ENCODE measurements at places on chromosomes 12 and 14. TPM values are rescaled to one million over a fixed set of nuclear protein-coding genes. Genes with fewer than 3 reads are reported as not detected.

Gene TSHR
- not detected for total RNA-seq

Gene NANOG
- total RNA-seq = not detected

Gene MYH6
- not detected for total RNA-seq

Gene RNU6-8
- total RNA-seq = not detected

Gene RESF1
- 14.8 TPM for total RNA-seq

Gene GRIN2B
- total RNA-seq = under 0.01 TPM

Gene FAM186B
- 0.09 TPM for total RNA-seq

Gene FGF6
- not detected for total RNA-seq

Gene PRH2
- total RNA-seq = 0.28 TPM

Gene PROX2
- not detected for total RNA-seq

Gene YARS2
- total RNA-seq = 32.7 TPM

Gene ALDH1L2
- 80.1 TPM for total RNA-seq

Gene PMEL
- total RNA-seq = not detected

Gene ACTN1
- 1,122 TPM for total RNA-seq

Gene RAPGEF3
- 6.1 TPM for total RNA-seq

Gene PPP2R5C
- total RNA-seq = 64.4 TPM

Gene TAS2R42
- not detected for total RNA-seq

Gene TMEM121
- total RNA-seq = 6.7 TPM

Gene LTB4R
- total RNA-seq = 0.78 TPM

Gene SYCP3
- 0.32 TPM for total RNA-seq

Gene GALNT8
- not detected for total RNA-seq

Gene CACNA1C
- total RNA-seq = 2.5 TPM

Gene RNU4-1
- under 0.01 TPM for total RNA-seq

Gene TMTC1
- total RNA-seq = 8.9 TPM

Gene SERPINA12
- not detected for total RNA-seq

Gene KRT72
- total RNA-seq = not detected

Gene STAT6
- 54.3 TPM for total RNA-seq

Gene PRR4
- 1.2 TPM for total RNA-seq

Gene SERPINA10
- total RNA-seq = not detected

Gene ANO4
- 2.0 TPM for total RNA-seq

Gene GLIPR1L1
- total RNA-seq = not detected

Gene SDSL
- 7.5 TPM for total RNA-seq

Gene TAS2R14
- total RNA-seq = 4.2 TPM

Gene XPOT
- 164 TPM for total RNA-seq

Gene TEX52
- total RNA-seq = not detected

Gene DBX2
- total RNA-seq = not detected

Data from smooth muscle cell of the umbilical artery (primary cell).